ENCODE measurements at places on chromosomes 1 and 21.
A peak's percentile ranks its signal among the peaks of the same experiment; 100 is the strongest.

DNA sequence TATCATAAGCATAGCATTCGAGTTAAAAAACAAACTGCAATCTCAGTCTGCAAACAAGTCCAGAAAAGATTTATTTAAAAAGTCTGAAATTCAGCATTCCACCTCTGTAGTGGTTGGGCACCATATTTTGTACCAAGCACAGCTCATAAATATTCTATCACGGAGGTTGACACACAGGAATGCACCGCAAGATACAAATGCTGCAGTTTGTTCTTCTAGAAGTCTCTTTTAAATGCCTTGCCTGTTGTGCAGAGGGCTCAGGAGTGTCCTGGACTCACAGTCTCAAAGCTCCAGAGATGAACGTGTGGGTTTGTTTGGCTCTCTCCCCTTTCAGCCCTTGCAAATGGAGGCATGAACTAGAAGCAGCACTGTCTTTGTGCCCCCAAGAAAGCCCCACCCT lies 212.4 kb upstream of the USP24 start:
- DNase-seq: no peak

DNA sequence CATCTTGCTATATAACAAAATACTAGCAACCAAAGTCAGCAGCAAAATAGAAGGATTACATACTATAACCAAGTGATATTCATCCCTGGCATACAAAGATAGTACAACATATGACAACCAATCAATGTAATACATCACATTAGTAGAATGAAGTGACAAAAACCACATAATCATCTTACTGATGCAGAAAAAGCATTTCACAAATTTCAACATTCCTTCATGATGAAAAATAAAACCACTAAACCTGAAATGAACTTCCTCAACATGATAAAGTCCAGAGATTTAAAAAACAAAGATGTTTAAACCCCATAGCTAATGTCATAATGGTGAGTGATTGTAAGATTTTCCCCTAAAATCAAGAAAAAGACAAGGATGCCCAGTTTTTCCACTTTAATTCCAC lies 18.6 kb downstream of the RO60 start:
- DNase-seq: no peak

- no peak for DNase-seq
These were observed 29.5 kb upstream of the CLCA4 start for GRCh38 chr1:86517336-86517735.

- no peak for DNase-seq
These were observed 180.1 kb downstream of the ZBTB18 start for GRCh38 chr1:244231193-244231571.

- no peak for DNase-seq
These were observed 3.5 kb upstream of the ARF1 start for GRCh38 chr1:228079013-228079412.

DNA sequence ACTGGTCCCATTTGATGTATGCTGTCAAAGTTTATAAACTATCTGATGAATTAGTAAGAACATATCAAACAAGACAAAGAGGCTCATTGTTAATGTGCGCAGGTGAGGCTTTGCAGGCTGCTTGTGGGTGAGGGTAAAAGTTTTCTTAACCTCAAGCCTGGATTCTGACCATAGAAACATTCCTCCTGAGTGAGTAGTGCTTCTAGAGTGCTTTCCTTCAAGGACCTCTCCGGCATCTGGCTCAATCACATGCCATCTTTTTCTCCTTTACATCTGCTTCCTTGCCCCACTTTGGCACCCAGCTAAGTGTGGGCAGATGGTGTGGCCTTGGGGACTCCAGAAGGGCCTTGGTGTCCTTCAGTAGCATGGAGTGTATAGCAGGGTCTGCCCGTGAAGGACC lies 104.0 kb downstream of the ROR1 start:
- no peak for DNase-seq

DNA sequence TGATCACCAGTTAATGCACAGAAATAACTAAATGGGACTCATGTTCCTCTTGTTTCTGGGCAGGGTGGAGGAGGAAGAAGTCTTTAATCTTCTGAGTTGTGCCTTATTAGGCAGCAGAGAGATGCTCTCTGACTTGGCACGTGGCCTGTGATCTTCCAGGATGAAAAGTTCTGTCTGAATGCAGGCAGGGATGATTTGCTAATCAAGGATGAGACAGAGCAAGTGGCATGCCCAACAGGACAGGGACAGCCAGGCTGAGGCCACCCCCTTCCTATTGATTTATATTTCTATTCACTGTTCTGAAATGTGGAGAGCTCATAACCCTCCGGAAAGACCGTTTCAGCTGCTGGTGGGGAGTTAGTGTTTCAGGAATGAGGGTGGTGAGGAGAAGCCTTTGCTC lies 477.8 kb upstream of the CAMK1G start:
- DNase-seq: no peak

DNA sequence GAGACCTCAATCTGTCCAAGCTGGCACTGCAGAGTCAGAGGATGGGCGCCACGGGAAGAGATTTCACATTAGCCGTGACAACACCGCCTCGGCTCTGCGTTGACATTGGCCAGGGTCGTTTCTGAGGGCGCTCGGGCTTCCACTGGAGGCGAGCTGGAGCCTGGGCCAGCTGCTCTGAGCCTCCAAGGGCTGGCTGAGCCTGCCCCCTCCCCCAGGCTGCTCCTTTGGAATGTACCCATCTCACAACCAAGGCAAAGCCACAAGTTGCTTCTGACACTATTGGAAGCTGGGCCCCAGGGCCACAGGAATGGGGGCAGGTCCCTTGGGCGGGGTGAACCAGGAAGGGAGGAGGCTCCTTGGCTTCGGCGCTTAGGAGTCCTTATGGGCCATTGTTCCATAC lies 12.7 kb downstream of the GPR3 start:
- DNase-seq: no peak

GRCh38 chr1:41512701-41513382 lies 28.4 kb upstream of the EDN2 start:
- no peak for DNase-seq

DNA sequence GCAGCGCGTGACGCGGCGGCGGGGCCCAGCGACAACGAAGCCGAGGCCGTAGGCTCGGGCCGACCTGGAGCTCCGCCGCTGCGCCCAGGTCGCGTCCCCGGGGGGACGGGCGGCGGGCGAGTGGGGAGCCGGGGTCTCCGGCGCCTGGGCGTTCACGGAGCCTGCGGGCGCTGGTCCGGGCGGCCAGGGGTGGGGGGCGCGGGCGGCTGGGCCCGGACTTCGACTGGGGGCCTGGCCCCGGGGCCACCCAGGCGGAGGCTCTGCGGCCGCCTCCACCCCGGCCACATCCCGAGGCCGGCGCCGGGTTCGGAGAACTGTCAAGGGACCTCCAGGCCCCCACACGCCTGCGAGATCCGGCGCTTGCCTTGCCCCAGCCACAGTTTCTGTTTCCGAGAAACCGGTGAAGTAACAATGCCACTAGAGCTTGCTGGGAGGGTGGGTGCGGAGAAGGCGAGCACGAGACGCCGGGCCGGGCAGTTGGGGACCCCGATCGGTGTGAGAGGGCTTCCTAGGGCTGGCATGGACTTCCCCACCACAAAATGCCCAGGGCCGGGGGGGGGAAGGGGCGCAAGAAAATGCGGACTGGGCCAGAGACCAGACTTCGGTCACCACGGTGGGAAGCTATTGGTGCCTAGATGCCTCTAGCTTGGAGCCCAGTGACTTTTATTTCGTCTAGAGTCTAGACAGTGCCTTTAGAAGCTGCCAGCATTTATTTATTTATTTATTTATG lies 501 bp downstream of the FBXO6 start:
- DNase-seq: peak; percentile 53

GRCh38 chr1:87329051-87329525 lies 408 bp downstream of the LMO4 start:
- peak; percentile 50 for DNase-seq

DNA sequence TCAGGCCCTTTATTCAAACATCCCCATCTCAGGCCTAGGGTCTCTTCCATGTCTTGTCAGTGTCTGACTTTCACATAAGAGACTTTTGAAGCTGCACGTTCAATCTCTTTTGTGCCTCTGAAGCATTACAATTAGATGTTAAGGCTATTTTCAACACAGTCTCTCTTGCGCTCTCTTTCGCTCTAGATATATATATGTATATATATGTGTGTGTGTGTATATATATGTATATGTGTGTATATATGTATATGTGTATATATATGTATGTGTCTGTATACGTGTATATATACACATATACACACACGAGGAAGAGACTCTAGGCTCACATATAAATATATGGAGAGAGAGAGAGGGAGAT lies 162.5 kb upstream of the RNPC3 start:
- no peak for DNase-seq

DNA sequence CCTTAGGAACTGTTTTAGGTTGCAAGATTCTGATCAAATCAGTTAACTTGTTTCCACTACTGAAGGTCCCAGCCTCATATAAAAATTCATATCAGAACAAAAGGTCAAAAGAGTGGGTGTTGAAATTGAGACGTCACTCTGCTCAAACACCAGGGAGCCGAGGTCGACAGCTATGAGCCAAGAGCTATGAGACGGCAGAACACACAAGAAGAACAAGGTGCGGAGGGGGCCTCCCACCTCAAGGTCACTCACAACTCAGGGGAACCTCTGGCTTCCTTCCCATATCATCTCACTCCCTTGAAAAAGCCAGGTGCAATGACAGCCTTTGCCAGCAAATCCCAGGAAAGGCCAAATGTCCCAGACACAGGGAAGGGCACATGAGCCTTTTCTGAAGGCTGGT lies 749 bp downstream of the SEC16B start:
- DNase-seq: no peak

DNA sequence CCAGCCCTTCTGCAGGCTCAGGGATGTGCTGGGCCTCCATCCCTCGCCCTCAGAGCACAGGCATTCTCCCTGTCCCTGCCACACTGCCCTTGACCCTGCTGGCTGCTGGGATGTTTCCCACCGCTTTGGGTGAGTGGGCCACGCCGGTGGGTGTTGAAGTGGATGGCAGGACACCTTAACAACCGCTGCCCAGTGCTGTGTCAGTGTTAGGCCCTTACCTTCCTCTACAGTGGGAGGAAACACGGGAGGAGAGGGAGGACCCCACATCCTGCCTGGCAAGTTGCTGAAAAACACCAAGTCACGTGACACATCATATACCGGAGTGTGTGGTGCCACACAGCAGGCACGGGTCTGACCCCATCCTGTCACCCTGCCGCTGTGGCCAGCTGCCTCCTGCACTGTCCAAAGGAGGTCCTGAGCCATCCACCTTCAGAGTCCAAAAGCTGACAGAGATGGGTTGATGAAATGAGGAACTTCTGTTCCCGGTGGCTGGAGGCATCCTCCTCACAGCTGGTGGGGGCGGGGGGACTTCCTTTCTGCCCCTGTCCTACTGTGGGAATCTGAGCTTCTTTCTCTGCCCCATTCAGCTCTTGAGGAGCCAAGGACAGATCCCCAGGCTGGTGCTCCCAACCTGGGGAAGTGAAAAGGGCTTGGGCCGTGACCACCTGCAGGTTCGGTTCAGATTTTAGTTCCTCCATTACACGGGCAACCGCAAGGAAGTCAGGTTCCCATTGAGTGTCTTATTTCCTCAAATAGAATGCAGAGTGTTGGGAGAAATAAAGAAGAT lies 3.2 kb upstream of the THEMIS2 start:
- DNase-seq: no peak

DNA sequence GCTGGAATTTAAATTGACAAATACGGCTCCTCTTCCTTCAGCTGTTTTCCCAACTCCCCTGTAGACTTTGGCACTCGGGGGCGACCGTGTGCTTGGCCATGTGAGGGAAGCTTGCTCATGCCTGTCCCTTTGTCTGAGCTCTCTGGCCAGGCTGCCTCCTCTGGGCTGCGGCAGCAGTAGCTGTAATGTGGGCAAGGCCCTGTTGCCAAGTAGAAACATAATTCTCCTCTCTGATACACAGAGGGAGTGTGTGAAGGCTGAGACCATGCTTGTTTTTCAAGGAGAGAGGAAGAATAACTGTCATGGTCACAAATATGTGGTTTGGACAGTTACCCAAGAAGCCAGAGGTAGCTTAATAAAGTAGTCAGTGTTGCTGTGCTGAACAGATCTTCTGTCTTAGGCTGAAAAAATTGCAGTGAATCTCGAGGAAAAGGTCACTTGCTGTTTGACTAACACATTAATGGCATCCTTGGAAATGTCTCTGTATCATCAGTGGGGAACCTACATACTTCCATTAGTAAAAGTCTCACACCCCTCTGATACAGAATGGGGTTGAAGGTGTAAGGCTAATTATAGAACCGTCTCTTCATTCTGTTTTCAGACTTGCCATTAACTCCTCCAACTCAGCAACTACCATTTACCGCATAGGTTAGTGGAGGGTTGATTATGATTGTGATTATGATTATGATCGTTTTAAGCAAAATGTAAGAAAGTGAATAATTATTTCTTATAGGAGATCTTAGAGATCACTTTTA lies 94.6 kb downstream of the TGFB2 start:
- peak; percentile 4 for DNase-seq

GRCh38 chr1:208201229-208201628 lies 43.0 kb downstream of the PLXNA2 start:
- no peak for DNase-seq

GRCh38 chr1:16605532-16606505 lies 7.5 kb downstream of the NBPF1 start:
- no peak for DNase-seq

- DNase-seq: peak; percentile 53
These were observed 353.9 kb upstream of the C1orf174 start for GRCh38 chr1:4253935-4254334.

GRCh38 chr1:62450301-62450700 lies 13.5 kb downstream of the USP1 start:
- no peak for DNase-seq

- peak; percentile 62 for DNase-seq
These were observed 60.0 kb upstream of the C1orf105 start for GRCh38 chr1:172360511-172360910.

GRCh38 chr21:23698619-23699018 lies 1908.7 kb downstream of the MRPL39 start:
- no peak for DNase-seq

DNA sequence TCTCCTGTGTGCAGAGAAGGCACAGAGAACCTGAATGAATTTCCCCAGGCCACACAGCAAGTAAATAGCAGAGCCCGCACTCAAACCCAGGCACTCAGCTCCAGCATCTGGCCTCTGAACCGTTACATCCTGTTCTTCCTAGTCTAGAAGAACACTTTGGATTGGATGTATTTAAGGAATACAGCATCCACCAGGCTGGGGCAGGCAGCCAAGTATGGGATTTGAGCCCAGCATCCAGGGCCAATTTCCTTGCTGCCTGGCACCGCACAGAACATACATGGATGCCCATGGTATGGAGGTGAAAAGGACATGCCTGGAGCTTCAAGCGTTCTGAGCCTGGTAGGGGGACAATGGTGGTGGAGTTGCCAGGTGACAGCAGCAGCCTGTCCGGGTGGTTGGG lies 9.7 kb downstream of the AJAP1 start:
- DNase-seq: no peak

GRCh38 chr1:212545941-212546635 lies 62.5 kb upstream of the ATF3 start:
- no peak for DNase-seq
